Sigmoid colon (tissue), 7 donors: ENCODE measurements at places on chromosomes 4 and X. TPM values are rescaled to one million over a fixed set of nuclear protein-coding genes. Genes with fewer than 3 reads are reported as not detected.

PLA2G12A gene
- polyA plus RNA-seq: 94.8 TPM

RTL3 gene
- under 0.01 TPM for polyA plus RNA-seq

FAM241A gene
- 1.6 TPM for polyA plus RNA-seq

ASMT gene
- polyA plus RNA-seq: 0.22 TPM

FRG2 gene
- not detected for polyA plus RNA-seq

DMRTC1B gene
- 0.36 TPM for polyA plus RNA-seq

TLR10 gene
- 6.8 TPM for polyA plus RNA-seq

TEX11 gene
- 0.79 TPM for polyA plus RNA-seq
